ENCODE measurements at places on chromosomes 2 and 18. TPM values are rescaled to one million over a fixed set of nuclear protein-coding genes. Genes with fewer than 3 reads are reported as not detected.

DNA sequence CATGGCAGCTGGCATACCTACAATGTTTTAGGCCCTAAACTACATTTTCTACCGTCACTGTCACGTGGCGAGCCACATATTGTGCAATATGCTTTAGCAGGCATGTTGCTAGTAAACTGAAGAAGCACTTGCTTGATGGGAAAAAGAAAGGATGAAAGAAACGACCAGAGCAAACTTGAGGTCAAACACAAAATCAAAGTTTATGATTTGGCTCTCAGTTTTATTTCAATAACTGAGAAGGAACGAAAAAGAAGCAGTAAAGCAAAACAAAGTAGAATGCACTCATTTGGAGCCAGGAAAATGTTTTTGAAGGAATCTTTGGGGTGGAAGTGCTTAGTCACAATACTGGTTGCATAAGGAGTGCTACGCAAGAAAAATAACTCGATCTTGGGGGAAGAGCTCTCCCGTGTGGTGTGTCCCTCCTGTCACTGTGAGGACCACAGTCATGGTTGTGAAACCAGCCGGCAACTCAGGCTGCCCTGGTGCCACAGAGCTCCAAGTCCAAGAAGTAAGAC is 349.8 kb downstream of the RBM43 start:
- no peak overlapping the region for H3K4me3 ChIP-seq
- H3K36me3 ChIP-seq = no peaks in the 10 kb centered on the region
- no peaks in the 10 kb centered on the region for H3K4me1 ChIP-seq
- peaks cover 1% of the 10 kb centered on the region for H3K27me3 ChIP-seq
- H3K27ac ChIP-seq = no peak overlapping the region

GRCh38 chr2:124756048-124756447 is 731.0 kb downstream of the CNTNAP5 start:
- H3K27ac ChIP-seq = no peak overlapping the region
- no peak for DNase-seq
- H3K4me3 ChIP-seq = no peak overlapping the region
- H3K36me3 ChIP-seq = no peaks in the 10 kb centered on the region
- H3K4me1 ChIP-seq = no peaks in the 10 kb centered on the region
- H3K27me3 ChIP-seq = no peaks in the 10 kb centered on the region

DNA sequence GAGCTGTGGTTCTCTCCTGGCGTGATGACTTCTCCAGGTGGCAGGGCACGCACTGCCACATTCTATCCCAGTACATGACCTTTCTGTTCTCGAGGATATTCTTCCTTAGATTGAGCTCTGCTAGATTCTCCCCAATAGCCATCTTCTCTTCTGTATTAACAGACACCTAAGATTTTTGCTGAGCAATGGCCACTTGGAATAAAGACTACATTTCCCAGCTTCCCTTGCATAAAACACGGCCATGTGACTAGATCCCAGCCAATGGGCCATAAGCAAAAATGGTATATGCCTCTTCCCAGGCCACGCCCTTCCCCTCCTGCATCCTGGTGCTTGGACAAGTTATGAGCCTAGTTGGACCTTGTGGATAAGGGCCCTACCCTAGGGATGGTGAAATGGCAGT is 82.1 kb downstream of the EIF2AK3 start:
- DNase-seq = no peak
- H3K27me3 ChIP-seq = peaks cover 17% of the 10 kb centered on the region
- H3K4me1 ChIP-seq = no peaks in the 10 kb centered on the region
- no peaks in the 10 kb centered on the region for H3K36me3 ChIP-seq
- H3K27ac ChIP-seq = no peak overlapping the region

DNA sequence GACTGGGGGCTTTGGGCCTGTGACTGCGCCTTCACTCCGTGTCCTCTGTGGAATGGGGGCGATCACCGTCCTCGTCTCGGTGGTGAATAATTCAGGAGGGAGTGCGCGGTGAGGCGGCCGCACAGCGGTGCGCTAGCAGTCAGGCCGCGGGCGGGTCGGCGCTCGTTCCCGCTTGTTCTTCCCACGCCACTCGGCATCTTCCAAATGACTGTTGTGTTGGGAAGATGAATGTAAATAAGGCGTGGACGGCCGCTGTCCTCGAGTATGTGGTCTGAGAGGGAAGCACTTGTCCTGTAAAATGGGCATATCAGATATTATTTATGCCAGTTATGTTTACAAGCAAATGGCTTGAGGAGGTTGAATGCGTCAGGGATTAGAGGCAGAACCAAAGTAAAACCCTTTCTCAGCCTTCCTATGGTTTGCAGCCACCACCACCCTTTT is 608 bp upstream of the VPS4B start:
- peaks cover 36% of the 10 kb centered on the region for H3K4me1 ChIP-seq
- DNase-seq = no peak
- peaks cover 5% of the 10 kb centered on the region for H3K27me3 ChIP-seq
- H3K4me3 ChIP-seq = peak overlapping the region; percentile 95

- H3K4me3 ChIP-seq = no peak overlapping the region
- no peak overlapping the region for H3K27ac ChIP-seq
- H3K4me1 ChIP-seq = no peaks in the 10 kb centered on the region
- no peaks in the 10 kb centered on the region for H3K27me3 ChIP-seq
- H3K36me3 ChIP-seq = no peaks in the 10 kb centered on the region
These were observed 79.1 kb downstream of the FIGN start for GRCh38 chr2:163656622-163657280.

DNA sequence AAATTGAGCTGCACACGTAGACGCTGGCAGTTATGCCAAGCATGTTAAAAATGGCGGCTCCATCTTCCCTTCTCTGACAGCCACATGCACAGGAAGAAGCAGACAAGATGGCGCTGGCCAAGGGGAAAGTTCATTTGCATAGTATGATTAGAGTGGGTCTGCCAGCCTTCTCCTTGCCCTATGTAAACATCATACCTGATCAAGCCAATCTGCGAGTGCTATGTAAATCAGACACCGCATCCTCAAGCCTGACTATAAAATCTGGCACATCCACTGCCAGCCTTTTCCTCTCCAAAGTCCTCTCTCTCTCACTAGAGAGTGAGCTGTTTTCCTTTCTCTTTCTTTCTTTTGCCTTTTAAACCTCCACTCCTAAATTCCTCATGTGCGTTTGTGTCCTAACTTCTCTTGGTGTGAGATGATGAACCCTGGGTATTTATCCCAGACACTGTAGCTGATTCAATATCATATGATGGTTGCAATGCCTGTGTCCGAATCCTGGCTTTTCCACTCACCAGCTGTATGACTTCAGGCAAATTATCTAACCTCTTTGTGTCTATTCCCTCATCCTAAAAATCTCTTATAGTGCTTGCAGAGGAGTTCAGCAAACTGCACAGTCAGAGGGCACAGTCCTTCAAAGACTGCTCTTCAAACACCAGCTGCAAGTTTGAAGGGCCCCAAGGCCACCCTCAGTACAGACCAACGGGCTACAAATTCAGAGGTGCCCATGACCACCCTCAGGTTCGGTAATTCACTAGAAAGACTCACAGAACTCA is 39.3 kb upstream of the ITSN2 start:
- H3K27me3 ChIP-seq = peaks cover 11% of the 10 kb centered on the region
- H3K4me3 ChIP-seq = no peak overlapping the region
- H3K4me1 ChIP-seq = peaks cover 15% of the 10 kb centered on the region

DNA sequence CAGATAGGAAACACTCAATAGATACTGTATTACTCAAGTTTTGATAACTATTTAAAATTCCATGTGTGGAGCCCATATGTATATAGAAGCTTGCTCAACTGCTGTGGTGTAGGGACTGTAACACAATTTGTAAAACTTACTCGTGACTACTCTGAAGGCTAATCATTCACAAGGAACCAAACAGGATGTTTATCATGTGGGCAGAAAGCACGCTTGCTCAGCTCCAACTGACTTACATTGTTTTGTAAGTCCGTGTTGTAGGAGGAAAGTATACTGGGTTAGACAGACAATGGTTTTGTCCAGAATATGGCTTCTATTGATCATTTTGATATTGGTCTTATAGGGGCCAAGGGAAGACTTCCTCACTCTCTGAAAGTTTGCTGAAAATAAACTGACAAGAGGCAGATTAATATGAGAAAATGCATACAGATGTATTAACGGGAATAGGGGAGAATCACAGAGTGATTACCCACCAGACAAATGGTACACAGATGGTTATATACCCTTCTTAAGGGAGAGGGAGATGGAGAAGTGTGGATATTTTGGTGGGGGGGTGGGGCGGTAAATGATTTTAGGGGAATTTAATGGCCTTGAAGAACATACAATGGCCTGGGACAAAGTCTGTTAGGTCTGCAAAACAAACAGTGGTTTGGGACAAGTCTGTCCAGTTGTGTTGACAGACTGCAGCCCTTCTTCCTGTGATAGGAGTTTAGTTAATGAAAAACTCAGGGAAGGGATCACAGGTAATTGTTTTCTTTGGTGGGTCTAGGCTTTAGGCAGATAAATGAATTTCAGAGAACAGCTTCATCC is 259.3 kb upstream of the SP5 start:
- no peaks in the 10 kb centered on the region for H3K36me3 ChIP-seq
- H3K4me1 ChIP-seq = no peaks in the 10 kb centered on the region
- no peak overlapping the region for H3K27ac ChIP-seq
- peaks cover 2% of the 10 kb centered on the region for H3K27me3 ChIP-seq
- no peak for DNase-seq

GRCh38 chr2:237639836-237640220 is 12.4 kb downstream of the LRRFIP1 start:
- H3K36me3 ChIP-seq = no peaks in the 10 kb centered on the region
- no peak for DNase-seq
- no peak overlapping the region for H3K27ac ChIP-seq

GRCh38 chr2:15941481-15941850 is 1.1 kb downstream of the MYCN start:
- H3K36me3 ChIP-seq = no peaks in the 10 kb centered on the region
- H3K27me3 ChIP-seq = peaks cover 40% of the 10 kb centered on the region
- H3K4me1 ChIP-seq = peaks cover 20% of the 10 kb centered on the region
- peak overlapping the region; percentile 33 for H3K4me3 ChIP-seq

GRCh38 chr2:167127135-167127534 is 238.9 kb downstream of the XIRP2 start:
- H3K4me3 ChIP-seq = no peak overlapping the region
- H3K27ac ChIP-seq = no peak overlapping the region
- H3K27me3 ChIP-seq = no peaks in the 10 kb centered on the region
- H3K36me3 ChIP-seq = no peaks in the 10 kb centered on the region

- peaks cover 4% of the 10 kb centered on the region for H3K4me1 ChIP-seq
- no peaks in the 10 kb centered on the region for H3K36me3 ChIP-seq
- no peak overlapping the region for H3K27ac ChIP-seq
- no peaks in the 10 kb centered on the region for H3K27me3 ChIP-seq
- no peak overlapping the region for H3K4me3 ChIP-seq
These were observed 97.8 kb downstream of the B3GNT2 start for GRCh38 chr2:62293490-62294271.

DNA sequence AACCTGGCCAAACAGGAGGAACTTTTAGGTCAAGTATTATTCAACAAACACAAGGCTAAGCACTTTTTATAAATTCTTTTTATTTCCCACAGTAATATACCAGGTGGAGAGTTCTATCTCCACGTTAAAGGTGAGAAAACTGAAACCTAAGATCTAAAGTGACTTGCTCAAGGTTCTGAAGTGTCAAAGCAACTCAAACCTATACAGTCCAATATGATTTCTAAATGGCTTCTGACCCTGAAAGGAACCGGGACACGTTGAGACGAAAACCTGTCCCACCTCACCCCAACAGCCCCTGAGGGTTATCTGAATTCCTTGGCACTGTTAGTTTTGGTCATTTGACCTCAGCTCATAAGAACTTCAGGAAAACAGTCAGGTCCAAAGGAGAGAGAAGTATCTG is 814.5 kb upstream of the LRATD1 start:
- DNase-seq = no peak
- no peak overlapping the region for H3K27ac ChIP-seq
- H3K27me3 ChIP-seq = no peaks in the 10 kb centered on the region
- H3K36me3 ChIP-seq = no peaks in the 10 kb centered on the region
- H3K4me3 ChIP-seq = no peak overlapping the region
- no peaks in the 10 kb centered on the region for H3K4me1 ChIP-seq

DNA sequence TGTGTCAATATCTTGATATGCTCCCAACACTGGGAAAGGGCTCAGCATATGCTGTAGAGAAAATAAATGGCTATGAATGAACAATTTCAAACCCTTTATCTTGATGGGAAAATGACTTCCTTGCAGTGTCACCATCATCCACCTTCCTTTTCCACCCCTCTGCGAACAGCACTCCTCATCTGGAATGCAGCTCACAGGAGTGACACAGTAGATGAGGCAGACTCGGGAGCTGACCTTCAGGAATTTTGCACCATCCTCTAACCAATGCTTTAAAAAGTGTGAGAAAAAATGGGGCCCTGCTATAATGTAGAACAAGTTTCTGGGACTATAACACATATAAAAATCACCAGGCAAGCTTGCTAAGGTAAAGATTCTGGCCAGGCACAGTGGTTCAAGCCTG is 41.3 kb upstream of the YPEL5 start:
- peaks cover 3% of the 10 kb centered on the region for H3K27me3 ChIP-seq
- H3K4me1 ChIP-seq = no peaks in the 10 kb centered on the region
- no peak for DNase-seq

GRCh38 chr2:139918982-139919381 is 1138.8 kb upstream of the NXPH2 start:
- no peaks in the 10 kb centered on the region for H3K27me3 ChIP-seq
- H3K36me3 ChIP-seq = no peaks in the 10 kb centered on the region
- DNase-seq = no peak

DNA sequence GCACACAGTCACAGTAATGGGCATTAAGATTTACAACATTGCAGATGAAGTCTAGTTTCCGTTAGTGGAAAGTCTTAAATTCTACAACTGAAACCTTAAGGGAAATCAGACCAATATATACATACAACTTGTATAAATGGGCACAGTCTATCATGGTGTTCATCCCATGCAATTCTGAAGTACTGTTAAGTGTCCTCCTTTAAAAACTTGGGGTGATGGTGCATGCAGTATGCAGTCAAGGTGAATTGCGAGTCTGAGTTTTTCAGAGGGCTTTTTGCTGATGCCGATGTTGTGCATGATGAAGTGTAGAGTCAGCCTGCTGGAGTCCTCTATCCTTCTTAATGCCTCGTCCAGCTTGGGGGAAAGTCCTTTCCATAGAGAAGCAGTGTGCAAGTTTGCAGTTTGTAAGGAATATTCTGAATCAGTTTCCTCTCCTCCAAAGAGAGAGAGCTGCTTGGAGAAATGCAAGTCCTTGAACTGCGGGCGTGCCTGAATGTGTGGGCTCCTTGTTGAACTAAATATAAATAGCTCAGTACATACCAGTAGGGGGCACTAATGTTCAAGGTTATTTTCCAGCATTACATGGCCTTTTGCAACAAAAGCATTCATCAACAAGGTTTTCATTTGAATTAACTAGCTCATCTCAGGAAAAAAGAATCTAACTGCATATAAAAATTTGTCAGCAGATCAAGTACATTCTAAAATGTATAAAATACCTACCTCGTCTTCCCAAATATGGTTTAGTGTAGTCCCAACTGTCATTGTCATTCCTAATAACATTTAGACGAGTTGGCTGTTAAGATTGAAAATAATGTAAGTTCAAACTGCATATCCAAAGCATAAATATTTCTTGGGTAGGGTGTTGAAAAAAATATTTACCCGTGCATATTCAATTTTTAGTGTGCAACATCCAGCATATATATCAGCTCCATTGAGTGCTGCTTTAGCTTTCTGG is 21.3 kb downstream of the HNRNPLL start:
- no peaks in the 10 kb centered on the region for H3K27me3 ChIP-seq
- no peak overlapping the region for H3K4me3 ChIP-seq
- H3K27ac ChIP-seq = peak overlapping the region; percentile 52
- H3K36me3 ChIP-seq = peaks cover 59% of the 10 kb centered on the region

- no peaks in the 10 kb centered on the region for H3K4me1 ChIP-seq
- H3K27ac ChIP-seq = no peak overlapping the region
- no peak for DNase-seq
These were observed 11.3 kb downstream of the NPAS2 start for GRCh38 chr2:100831158-100831750.

LOXL3 gene
- 1.1 TPM for total RNA-seq

RAB27B gene
- 0.31 TPM for total RNA-seq

KCNG2 gene
- not detected for total RNA-seq

STPG4 gene
- not detected for total RNA-seq

ANKRD62 gene
- total RNA-seq = not detected

GALNT5 gene
- total RNA-seq = not detected

NCKAP5 gene
- total RNA-seq = not detected

SMYD1 gene
- not detected for total RNA-seq

HOXD10 gene
- not detected for total RNA-seq

SPDYA gene
- total RNA-seq = 1.1 TPM
